ENCODE measurements at places on chromosomes 5 and 9. TPM values are rescaled to one million over a fixed set of nuclear protein-coding genes. Genes with fewer than 3 reads are reported as not detected.

The ARSK gene
- 11.1 TPM for total RNA-seq

The PRDM9 gene
- not detected for total RNA-seq

The ACSL6 gene
- total RNA-seq = not detected

The DIRAS2 gene
- 1.4 TPM for total RNA-seq

The OR1Q1 gene
- not detected for total RNA-seq

The TJP2 gene
- 51.1 TPM for total RNA-seq

The TMEM232 gene
- 2.0 TPM for total RNA-seq

The NEURL1B gene
- 11.4 TPM for total RNA-seq

The LYSMD3 gene
- 31.5 TPM for total RNA-seq

The TCOF1 gene
- 30.4 TPM for total RNA-seq
